ENCODE measurements at places on chromosomes 5 and 9.

- no peak for DNase-seq
These were observed 41.5 kb upstream of the SLC6A19 start for GRCh38 chr5:1159774-1160406.

DNA sequence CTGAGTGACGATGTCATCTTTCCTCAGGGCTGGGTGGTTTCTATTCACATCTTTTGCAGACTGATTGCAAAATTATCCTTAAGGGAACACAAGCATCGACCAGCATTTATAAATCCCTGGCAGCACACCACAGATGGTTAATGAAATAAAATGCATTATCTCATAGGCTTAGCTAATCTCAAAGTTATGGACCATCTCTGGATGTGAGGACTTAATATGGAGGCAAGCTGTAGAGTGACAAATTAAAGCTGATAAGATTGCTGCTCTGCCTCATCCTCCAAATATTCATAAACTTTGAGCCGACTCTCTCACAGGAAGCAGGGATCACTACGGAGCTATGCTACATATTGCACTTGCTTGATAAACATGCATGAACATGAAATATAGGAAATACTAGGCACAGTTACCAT lies 663.2 kb upstream of the RGMB start:
- DNase-seq, result no peak

- DNase-seq, result no peak
These were observed 147.2 kb upstream of the KLF4 start for GRCh38 chr9:107636571-107637381.

- DNase-seq, result no peak
These were observed 6.6 kb upstream of the ASPN start for GRCh38 chr9:92488681-92489550.

GRCh38 chr9:78127279-78128225 lies 95.9 kb upstream of the GNAQ start:
- no peak for DNase-seq

DNA sequence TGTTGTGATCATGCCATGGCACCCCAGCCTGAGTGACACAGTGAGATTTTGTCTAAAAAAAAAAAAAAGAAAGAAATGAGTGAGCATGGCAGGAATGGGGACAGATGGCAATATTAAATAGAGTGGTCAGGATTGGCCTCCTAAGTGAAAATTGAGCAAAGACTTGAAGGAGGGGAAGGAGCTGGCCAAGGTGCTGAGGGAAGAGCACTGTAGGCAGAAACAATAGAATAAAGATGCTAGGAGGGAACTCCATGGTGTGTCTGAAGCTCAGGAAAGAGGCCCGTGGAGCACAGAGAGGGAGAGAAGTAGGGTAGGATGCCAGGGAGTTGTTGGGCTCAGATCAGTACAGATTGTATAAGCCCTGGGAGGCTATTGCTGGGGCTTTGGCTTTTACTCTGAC lies 64.4 kb upstream of the PCAT7 start:
- DNase-seq, result no peak

GRCh38 chr5:84292000-84292642 lies 92.6 kb downstream of the EDIL3 start:
- no peak for DNase-seq

- no peak for DNase-seq
These were observed 287.1 kb downstream of the TENT4A start for GRCh38 chr5:7000310-7000709.

DNA sequence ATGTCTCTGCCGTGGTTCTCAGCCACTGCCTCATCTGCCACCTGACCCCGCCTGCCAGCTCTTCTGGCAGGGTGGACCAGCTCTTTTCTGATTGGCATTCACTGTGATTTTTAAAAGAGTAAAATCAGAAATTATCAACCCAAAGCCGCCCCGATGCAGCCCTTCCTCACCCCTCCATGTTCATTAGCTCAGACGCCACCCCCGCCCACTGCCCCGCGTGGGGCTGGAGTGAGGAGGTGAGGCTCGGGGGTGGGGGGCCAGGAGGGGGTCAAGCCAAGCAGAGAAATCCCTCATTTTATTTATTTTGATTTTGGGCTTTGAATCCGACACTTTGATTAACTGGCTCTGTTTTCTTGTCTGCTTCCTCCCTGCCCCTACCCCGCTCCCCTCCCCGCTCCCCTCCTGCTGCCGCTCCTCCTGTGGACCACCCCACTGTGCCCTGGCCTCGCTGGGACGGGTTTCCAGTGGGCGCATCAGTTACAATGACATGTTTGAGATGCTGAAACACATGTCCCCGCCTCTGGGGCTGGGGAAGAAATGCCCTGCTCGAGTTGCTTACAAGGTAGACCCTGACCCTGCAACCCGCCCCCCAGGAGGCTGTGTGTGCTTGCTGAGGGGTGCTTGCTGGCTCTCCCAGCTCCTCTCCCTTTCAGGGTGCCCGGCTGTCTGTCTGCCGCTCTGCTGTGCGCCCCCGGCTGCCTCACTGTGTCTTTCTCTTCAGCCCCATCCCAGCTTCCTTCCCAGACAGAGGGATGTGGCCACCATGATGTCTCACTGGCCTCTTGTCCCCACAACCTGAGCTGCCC lies 224.9 kb downstream of the CACNA1B start:
- DNase-seq, result no peak

GRCh38 chr9:1337169-1337568 lies 287.0 kb downstream of the DMRT2 start:
- no peak for DNase-seq

DNA sequence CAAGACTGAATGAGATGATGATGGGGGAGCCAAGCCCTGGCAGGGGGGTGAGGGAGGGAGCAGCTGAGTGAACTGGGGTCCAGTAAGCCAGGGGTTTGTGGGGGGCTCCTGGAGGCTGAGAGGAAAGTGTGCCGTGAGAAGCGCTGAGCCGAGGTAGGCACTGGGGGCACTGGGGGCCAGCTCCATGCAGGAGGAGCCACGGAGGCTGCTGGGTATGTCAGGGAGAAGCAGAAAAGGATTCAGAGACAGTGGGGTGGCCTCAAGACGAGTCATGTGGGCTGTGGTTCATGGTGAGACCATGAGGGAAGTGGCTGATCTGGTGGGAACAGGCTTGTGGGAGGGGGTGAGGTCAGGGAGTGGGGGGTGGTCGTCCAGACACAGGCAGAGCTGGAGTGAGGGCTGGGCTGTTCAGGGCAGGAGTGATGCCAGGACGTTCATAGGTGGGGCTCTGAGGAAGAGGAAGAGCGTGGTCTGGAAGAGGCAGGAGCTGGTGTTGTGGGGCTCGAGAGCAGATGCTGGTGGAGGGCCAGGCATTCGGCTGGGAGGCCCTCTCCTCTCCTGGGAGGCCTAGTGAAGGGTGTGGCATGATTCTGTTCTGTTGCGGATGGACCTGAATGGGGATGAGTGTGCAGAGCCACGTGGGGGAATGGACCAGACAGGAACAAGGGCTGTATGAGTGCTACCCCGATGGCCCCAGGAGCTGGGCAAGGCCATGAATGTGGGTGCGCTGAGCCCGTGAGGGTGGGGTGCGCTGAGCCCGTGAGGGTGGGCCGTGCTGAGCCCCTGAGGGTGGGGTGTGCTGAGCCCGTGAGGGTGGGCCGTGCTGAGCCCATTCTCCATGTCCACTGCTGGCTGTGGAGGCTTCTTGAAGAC lies 92.7 kb upstream of the CACNA1B start:
- no peak for DNase-seq

- no peak for DNase-seq
These were observed 42.3 kb upstream of the CXXC5 start for GRCh38 chr5:139605887-139606286.

DNA sequence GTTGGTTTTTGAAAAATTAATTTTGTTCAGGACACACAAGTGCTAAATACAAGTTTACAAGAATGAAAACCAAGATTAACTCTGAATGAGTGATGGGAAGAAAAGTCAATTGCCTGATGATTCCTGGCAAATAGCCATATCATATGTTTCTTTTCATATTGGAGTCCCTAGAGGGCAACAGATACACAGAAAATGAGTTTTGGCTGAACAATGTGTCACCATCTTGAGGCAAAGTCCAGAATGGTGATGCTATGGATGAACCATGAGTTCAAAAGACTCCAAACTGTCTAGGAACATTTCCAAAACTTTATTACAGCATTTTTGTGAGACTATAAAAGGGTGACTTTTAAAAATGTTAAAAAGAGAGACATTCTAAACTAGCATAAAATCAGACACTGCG lies 382.9 kb downstream of the TMEM161B start:
- no peak for DNase-seq

DNA sequence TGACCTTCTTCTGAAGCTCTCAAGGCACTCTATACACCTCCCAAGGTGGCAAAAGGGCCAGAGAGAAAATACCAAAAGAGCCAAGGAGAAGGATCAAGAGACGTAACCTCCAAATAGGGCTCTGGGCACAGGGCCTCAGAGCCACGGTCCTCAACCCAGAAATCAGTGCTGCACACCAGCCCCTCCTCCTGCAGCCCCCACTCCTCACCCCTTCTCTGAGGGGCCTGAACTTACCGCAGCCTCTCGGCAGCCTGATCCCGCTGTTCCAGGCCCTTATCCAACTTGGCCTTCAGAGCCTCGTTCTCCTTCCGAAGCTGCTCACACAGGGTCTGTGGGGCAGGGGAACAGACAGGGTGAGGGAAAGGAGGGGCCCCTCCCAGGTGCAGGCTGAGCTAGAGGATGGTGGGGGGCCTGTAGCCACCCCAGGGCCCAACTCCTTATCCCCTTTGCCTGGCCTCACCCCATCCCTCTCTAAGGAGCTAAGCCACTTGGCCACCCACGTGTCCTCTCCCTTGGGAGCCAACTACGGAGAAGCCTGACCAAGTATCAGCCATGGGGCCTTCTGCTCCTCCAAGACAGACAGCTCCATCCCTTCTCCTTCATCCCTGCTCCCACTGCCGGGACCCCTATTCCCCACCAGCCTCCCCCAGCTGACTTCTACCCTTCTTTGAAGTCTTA lies 28.8 kb downstream of the TNIP1 start:
- no peak for DNase-seq

GRCh38 chr5:42715785-42716184 lies 40.8 kb upstream of the CCDC152 start:
- no peak for DNase-seq

DNA sequence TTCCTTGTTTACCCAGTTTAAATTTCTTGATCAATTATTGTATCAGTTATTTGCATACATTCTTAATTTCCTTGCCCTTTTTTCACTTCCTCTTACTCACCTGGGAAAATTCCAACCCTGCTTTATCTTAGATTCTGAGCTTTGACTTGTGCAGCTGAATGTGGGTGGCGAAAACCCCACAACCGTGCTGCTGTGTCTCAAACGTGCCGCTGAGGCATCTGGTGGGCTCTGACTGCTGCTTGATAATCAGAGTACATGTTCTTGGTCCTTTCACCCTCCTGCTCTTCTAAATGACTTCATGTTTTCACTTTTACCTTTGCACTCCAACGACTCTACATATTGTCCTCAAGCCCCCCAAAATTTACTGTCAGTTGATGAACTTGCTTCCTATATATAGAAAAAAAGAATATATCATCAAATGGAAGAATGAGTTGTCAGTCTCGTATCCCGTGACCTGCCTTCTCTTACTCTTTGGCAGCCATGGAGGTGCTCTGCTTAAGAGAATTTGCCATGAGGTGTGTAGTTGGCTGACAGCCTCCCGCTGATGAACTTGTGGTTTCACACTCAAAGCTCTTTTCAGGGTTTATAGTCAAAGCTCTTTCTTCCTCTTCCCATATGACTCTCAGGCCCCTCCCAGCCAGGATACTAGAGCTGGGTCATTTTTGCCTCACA lies 14.0 kb upstream of the JAK2 start:
- DNase-seq, result no peak

GRCh38 chr5:4700069-4700468 lies 440.1 kb upstream of the ADAMTS16 start:
- no peak for DNase-seq

DNA sequence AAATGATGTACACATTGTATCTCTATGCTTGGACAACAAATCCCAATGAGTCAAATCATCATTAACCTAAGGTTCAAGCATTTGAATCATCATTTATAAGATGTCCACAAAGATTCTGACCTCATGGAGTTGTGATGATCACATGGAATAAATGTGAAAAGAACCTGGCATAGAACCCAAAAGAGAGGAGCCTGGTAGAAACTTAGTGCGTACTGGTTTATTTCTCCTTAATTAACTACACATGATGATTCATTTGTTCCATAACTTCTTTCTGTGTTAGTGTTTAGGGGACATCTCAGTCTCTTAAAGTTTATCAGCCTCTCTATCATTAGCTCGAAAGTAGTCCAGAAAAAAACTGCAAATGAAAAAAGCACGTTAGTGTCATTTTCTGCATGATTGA lies 411.6 kb downstream of the BRINP1 start:
- no peak for DNase-seq

DNA sequence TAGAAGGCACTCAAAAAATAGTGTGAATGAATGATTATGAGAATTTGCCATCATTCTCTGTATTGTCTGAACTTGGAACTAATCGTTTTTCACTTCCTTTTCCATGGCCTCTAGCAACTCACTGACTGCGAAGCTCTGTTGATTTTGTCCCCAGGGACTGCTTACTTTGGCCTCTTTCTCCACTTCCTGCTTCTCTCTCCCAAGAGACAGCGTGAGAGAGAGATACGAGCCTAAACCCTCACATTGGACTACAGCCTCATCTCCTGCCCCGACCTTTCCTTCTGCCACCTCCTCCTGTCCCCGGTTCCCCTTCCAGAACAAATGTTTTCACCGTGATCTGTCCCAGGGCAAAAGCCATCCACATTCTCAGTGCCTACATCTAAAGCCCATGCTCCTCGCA lies 300.8 kb upstream of the PANK3 start:
- DNase-seq, result no peak

DNA sequence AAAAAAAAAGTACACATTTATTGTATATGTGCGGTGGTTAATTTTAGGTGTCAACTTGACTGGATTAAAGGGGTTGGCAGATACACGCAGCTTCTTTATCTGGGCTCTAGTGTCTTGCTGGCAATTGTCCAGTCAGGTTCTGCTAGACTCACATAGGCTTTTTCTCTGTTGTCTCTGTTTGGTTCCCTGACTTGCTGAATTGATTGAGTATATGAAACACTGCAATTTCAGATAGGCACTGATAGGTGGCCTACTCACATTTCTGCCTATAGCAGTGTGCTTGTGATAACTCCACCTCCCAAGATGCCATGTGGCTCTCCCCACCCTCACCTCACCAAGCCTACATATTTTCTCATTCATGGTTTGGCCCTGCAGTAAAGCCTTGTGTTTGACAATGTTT lies 52.5 kb downstream of the AOPEP start:
- no peak for DNase-seq

DNA sequence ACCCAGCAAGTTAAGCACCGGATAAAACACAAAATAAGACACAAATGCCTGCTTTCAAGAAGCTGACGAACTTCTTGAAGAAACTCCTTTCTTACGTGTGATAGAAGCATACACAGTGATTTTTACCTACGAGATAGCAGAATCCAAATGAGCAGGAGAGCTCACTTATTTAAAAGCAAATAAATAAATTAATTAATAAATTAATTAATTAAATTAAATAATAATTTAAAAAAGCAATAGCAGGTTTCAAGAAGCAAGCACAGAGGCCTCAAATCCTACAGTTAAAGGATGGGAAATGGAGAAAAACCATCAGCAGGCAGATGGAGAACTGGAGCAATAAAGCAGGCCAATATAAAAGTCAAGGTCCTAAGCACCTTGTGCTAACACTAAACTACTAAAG lies 17.3 kb downstream of the LEAP2 start:
- no peak for DNase-seq

Measured in activated effector memory CD4-positive, alpha-beta T cell treated with Interleukin-2 at 50 U/mL for 16 hours (primary cell).